ENCODE measurements at places on chromosomes 11 and 22.

- DNase-seq = no peak
These were observed 19.7 kb downstream of the CTR9 start for GRCh38 chr11:10770626-10771254.

GRCh38 chr11:78560826-78561484 is 13.7 kb downstream of the NARS2 start:
- DNase-seq = no peak

DNA sequence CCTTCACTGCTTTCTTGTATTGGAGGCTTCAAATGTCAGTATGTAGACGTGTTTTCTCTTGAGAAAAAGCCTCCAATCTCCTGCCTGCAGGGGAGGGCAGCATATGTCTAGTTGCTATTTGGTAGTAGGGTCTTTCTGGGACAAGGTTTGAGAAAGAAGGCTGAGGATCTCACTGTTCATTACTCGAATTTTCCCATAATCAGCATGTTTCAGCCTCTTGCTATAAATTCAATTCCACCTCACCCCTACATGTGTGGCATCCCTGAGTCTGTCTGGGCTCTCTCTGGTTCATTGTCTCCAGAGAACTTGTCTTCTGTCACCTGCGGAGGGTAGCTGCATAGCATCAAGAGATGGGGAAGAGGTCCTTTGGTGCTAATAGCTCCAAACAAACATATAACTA is 19.5 kb upstream of the CCDC83 start:
- no peak for DNase-seq

DNA sequence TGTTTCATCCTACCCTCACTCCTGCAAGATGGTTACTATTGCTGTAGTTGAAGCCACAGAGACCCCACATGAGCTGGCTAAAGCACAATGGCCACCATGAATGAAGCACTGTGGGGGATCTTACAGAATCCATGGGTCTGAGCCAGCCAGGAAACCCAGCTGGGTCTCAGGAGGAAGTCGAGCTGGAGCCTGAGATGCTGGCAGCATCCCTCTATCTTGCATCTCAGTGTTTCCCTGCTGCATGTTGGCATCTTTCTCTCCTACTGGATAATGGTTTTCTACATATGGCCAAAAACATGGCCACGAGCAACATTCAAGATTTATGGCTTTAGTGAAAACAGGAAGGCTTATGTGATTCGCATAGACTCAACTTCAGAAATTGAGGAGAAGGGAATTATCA is 219.3 kb upstream of the SNX19 start:
- DNase-seq = no peak

DNA sequence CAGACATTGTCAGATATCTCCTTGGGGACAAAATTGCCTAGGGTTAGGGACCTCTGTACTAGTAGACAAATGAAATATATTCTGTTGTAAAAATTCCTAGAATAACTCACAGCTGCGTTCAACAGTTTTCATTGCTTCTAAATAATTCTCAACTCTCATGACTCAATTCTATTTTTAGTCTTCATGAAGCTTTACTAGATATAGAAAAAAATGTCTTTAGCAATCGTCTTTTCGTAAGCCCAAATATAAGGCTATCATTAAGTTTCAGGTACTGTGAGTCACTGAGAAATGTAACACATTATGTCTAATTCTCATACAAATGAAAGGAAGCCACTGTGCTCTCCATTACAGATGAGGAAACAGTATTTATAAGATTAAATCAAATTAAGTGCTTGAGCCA is 6.4 kb downstream of the MMP12 start:
- peak; percentile 23 for DNase-seq

GRCh38 chr11:12420706-12421105 is 43.3 kb downstream of the PARVA start:
- no peak for DNase-seq

DNA sequence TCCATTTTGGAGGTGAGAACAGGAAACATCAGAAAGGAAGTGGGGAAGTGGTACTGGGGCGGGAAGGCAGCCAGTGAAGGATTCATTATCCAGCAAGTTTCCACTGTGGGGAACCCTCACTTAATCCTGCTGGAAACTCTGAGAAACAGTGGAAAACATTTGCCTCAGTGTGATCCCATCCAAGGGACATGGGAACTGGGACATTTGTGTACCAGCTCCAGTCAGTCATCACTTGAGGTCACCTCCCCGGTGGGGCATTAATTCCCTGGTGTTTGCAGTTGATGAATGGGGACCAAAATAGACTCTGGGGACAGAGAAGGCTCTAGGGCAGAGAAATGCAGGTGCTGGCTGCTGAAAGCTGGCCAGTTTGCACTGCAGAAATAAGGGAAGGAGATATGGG is 599.9 kb downstream of the BUD13 start:
- no peak for DNase-seq

DNA sequence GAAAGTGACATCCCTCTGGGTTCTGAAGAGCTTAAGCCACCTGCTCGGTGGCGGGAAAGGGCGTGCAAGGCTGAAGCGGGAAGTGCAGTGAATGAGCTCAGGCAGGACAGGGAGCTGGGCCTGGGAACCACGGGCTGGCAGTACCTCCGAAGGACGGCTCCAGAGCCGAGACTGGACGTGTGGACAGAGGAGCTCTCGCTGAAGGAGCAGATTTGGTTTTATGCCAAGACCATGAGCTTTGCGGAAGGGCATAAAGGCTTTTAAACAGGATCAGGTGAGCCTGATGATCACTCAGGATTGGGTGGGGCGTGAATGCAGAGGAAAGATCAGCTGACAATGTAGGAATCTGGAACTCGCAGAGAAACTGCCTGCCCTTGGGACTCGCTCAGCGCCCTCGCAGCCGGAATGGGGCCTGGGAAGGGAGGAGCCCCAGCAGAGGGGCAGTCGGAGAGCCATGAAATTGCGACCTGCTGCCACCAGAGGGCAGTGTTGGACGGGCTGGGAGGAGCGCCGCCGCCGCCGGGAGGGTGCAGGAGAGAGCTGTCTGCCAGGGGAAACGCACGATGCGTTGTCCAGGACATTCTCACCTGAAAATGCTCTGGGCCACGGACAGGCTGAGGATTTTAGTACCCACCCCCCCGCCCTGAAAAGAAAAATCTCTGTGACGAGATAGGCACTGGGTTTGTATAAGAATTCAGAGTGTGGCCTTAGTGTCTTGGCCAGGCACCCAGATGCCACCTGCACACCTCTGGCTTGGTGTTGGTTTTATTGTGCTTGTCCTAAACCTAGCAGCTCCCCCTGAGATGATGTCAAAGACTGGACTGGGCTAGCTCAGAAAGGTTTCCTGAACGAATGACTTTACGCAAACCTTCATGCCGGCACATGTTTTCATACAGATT is 324.4 kb downstream of the NTM start:
- DNase-seq = peak; percentile 40

- DNase-seq = peak; percentile 9
These were observed 38.8 kb downstream of the STIM1 start for GRCh38 chr11:3894128-3894731.

- no peak for DNase-seq
These were observed 331.4 kb downstream of the DLG2 start for GRCh38 chr11:85295694-85296271.

DNA sequence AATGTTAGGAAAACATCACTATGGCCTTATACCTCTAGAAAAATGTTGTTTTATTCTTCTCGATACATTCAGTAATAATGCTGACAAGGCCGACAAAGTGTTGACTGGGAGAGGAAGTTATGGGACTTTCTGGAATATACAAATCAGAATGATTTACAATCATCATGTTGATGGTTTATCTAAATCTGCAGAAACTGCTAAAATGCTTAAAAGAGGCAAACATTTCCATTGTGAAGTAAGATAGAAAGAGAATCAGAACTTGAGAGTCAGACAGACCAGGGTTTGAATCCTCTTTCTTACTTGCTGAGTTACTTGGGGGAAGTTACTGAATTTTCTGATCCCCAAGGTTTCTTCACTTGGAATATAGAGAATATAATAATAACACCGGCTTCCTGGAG is 89.4 kb downstream of the CD44 start:
- no peak for DNase-seq

DNA sequence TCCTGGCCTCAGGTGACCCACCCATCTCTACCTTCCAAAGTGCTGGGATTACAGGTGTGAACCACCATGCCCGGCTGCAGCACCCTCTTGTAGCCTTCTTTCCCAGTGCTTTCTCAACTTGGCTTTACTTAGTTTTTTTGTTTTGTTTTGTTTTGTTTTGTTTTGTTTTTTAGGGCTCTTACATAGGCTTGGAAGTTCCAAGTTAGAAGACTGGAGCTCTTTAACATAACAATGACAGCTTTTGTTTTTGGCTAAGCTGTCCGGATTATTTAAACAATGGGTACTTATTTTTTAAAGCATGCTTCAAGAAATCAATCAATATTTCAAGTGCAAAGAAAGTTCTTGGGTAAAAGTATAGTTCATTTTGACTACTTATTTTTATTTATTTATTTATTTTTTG is 25.9 kb downstream of the KMT2A start:
- no peak for DNase-seq

- DNase-seq = no peak
These were observed 147.9 kb downstream of the C11orf91 start for GRCh38 chr11:33552756-33553155.

- DNase-seq = no peak
These were observed 93.9 kb upstream of the PITPNB start for GRCh38 chr22:28012832-28013460.

GRCh38 chr22:49352361-49353169 is 475.1 kb downstream of the BRD1 start:
- DNase-seq = no peak

- peak; percentile 24 for DNase-seq
These were observed 817.4 kb downstream of the NTM start for GRCh38 chr11:132187814-132188213.

- no peak for DNase-seq
These were observed 66.2 kb upstream of the ZC3H12C start for GRCh38 chr11:110026858-110027626.

DNA sequence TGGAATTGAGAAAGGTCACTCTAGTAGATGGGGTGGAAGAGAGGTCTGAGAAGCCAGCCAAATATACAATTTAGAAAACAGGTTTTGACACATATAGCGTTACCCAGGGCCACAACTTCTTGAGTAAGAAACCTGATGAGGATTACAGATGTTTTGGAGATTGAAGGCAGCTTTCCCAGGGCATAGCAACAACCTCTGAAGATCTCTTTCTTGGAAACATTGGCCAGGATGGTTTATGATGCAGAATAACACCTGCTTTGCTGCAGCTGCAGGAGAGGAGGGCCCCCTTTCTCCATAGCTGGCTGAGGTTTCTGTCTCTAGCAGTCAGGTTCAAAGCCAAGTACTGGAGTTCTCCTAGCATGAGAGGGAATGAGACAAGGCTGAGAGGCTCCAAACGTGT is 75.1 kb upstream of the NUP50 start:
- DNase-seq = no peak

DNA sequence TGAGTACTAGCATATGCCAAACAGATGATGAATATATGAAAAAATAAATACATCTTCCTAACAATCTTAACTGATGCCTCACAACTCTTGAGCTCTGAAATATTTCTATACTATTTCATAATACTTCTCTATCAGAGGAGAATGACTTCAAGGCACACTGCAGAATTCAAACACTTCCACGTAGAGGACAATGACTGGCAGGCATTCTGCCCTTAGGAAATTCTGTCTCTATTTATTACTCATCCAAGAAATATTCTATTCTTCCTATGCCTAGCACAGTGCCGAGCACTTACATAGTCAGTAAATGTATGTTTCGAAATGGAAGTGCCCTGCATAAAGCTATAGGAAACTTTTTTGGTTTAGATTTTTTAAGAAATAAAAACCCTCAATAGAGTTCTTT is 809.1 kb downstream of the DLG2 start:
- DNase-seq = peak; percentile 26

DNA sequence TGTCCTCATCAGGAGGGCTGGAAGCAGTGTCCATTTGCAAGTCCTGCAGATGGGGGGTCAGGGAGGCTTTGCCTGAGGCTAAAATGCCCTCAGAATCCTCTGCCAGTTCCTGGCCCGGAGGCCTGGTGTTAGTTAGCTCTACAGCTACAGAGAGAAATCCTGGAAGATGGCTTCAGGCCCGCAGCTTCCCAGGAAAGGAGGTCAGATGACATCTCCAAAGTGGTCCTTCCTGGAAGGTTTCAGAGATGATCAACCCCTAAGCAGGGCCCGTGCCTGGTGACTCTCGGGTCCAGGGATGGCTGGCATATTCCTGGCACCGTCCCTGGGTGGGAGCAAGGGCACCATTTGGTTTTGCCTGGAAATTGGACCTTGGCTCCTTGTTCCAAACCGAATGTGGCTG is 959.1 kb downstream of the BRD1 start:
- no peak for DNase-seq

- DNase-seq = no peak
These were observed 27.1 kb upstream of the GAL start for GRCh38 chr11:68657021-68657780.

GRCh38 chr11:16049611-16050010 is 306.7 kb downstream of the SOX6 start:
- no peak for DNase-seq

DNA sequence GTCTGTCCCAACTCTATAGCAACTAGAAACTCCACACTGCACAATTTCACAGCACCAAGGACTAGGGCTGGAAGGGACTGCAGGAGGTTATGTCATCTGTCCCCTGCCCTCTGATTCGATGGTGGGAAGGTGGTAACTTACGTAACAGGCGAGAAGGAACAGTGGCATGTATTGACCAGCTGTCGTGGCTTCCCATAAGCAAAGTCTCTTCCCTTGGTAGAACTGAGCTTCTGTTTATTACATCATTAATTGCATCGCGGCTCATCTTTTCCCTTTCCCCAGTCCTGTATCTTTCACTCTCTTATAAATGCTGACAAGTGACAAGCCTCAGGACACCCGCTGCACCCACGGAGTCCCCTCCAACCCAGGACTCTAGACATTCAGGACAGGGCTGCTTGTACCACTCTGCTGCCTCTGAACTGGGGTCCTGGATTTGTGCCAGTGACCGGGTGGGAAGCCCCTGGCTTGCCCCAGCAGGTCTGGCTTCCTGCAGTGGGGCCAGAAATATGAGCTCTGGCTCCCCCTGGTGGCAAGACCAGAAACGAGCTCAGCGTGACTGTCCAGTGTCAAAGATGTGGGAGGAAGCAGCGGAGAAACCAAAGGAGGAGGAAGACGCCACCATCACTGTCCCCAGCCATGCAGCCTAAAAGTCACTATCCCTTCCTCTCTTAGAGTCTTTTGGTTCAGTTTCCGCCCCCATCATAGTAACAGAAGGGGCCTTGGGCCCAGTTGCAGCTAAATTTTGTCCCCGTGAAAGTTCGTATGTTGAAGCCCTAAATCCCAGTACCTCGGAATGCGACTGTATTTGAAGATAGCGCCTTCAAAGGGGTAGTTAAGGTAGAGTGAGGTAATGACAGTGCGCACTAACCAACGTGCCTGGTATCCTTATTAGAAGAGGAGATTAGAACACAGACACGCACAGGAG is 84.5 kb downstream of the ISX start:
- DNase-seq = no peak

- no peak for DNase-seq
These were observed 66.3 kb downstream of the PRMT3 start for GRCh38 chr11:20453657-20454316.

DNA sequence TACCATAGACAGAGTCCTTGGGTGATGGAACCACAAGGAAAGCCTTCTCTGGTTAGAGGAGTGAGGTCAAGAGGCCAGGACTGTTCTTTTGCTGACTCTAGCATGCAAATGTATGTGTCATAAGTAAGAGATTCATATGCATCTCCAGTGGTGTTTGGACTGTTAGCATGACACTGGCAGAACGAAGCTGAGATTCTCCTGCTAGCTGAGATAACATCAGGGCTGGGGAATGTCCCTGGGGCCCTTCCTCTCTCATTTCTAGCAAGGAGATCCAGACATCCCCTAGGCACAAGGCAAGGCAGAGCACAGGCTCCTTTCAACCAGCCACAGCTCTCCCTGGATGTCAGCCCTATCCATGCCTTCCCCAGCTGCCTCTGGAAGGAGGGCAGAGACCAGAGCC is 711.3 kb downstream of the OPCML start:
- DNase-seq = peak; percentile 47

- DNase-seq = no peak
These were observed 159.8 kb downstream of the ADAMTS15 start for GRCh38 chr11:130608287-130608686.
